Hematopoietic multipotent progenitor cell treated with erythropoietin and hydrocortisone succinate and interleukin-3 and kit ligand, for 4 days (in vitro differentiated cells): ENCODE measurements at places on chromosomes 4 and X.

DNA sequence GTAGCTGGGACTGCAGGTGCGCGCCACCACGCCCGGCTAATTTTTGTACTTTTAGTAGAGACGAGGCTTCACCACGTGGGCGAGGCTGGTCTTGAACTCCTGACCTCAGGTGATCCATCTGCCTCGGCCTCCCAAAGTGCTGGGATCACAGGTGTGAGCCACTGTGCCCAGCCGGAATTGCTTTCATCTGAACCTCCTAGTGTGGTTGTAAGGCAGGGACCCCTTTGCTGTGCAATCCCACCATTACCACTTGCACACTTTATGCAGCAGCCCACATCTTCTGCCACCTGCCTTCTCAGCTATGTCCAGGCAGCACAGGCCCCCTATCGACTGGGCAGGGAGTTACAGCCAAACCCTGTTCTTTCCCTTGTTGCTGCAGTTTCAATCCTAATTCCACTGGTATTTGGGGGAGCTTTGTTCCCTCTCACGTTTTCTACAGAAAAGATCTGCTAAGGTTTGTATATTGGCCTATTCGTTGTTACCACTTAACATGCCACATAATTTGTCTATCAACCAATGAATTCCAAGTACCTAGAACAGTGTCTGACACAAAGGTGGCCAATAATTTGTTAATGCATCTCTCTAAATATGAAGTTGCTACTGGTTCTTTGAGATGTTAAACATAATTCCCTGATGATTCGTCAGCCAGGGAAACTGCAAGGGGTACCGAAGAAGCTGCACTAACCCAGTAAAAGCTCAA lies 6.5 kb downstream of the RPL39 start:
- peak; percentile 68 for DNase-seq

- no peak for DNase-seq
Observed at GRCh38 chr4:85086721-85087120, 120.2 kb upstream of the WDFY3 start.

GRCh38 chr4:3386526-3386925 lies 55.2 kb upstream of the HGFAC start:
- no peak for DNase-seq

GRCh38 chrX:121030083-121030482 lies 17.3 kb upstream of the GLUD2 start:
- DNase-seq = no peak

GRCh38 chrX:115940888-115941332 lies 229.6 kb upstream of the AGTR2 start:
- DNase-seq = peak; percentile 76

- DNase-seq = peak; percentile 29
Observed at GRCh38 chrX:44945736-44946135, 72.7 kb downstream of the KDM6A start.

- DNase-seq = no peak
Observed at GRCh38 chr4:102554482-102554881, 53.3 kb downstream of the NFKB1 start.

- no peak for DNase-seq
Observed at GRCh38 chr4:158644356-158644755, 27.3 kb downstream of the C4orf46 start.

DNA sequence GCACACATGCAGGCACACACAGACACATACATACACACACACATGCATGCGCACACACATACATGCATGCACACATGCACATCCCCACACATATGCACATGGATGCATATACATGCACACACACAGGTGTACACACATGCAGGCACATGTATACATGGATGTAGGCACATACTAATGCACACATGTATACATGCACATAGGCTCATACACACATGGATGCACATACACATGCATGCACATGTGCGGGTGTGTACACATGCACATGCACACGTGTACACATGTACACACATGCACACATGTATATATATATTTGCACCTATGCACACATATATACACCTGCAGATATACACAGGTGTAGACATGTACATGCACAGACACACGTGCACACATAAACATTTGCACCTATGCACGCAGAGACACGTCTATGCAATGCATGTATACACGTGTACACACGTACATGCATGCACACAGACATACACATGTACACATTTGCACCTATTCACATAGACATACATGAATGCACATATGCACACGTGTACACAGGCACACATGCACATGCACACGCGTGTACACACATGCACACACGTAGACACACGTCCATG lies 4.0 kb downstream of the PLCXD1 start:
- DNase-seq = no peak

- DNase-seq = no peak
Observed at GRCh38 chr4:173801876-173802661, 272.0 kb upstream of the HAND2 start.

DNA sequence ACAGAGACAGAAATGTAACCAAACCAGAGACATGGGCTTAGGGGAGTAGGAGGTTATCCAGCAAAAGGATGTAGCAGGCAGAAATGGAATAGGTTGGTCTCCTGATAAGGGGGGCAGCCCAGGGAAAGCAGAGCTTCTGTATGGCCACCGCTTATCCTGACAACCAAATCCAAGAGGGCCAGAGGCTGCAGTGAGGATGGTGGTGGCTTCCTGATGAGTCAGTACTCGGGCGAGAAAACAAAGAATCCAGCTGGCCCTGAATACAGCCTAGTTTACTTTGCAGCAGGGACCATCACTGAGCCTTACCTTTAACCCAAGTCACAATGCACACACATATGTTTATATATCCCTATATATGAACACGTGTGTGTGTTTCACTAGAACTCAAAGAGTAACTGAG lies 129.7 kb upstream of the FTHL17 start:
- DNase-seq = no peak

- no peak for DNase-seq
Observed at GRCh38 chr4:83229791-83230190, 54.8 kb downstream of the COQ2 start.

- no peak for DNase-seq
Observed at GRCh38 chr4:108060686-108061321, 71.1 kb downstream of the HADH start.

GRCh38 chrX:83829874-83830273 lies 31.1 kb upstream of the CYLC1 start:
- DNase-seq = no peak

DNA sequence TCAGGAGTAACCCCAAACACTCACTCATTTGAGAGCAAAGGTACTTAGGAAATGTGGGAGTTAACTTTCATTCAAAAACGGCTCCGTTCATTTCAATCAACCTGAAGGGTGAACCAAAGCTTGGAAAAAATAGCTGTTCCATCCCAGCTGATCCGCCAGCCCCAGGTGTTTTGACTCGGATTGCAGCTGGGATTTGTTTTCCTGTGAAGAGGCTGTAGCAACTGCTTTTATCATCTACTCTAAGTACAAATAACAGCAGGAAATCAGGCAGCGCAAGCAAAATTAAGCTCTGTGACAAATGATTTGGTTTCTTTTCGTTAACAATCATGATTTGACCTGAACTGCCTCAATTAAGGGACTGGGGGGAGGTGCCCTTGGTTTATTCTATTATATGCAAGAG lies 154.7 kb downstream of the BEND2 start:
- DNase-seq = no peak

- DNase-seq = no peak
Observed at GRCh38 chr4:109944591-109944990, 31.9 kb downstream of the EGF start.

GRCh38 chr4:85391071-85391470 lies 83.9 kb upstream of the ARHGAP24 start:
- DNase-seq = no peak

- DNase-seq = no peak
Observed at GRCh38 chr4:54197926-54198325, 31.2 kb upstream of the PDGFRA start.

- no peak for DNase-seq
Observed at GRCh38 chrX:9249051-9249846, 215.3 kb upstream of the FAM9B start.

GRCh38 chr4:122963216-122963615 lies 40.8 kb upstream of the NUDT6 start:
- peak; percentile 4 for DNase-seq

GRCh38 chrX:1433646-1434357 lies 18.9 kb downstream of the ASMTL start:
- no peak for DNase-seq

DNA sequence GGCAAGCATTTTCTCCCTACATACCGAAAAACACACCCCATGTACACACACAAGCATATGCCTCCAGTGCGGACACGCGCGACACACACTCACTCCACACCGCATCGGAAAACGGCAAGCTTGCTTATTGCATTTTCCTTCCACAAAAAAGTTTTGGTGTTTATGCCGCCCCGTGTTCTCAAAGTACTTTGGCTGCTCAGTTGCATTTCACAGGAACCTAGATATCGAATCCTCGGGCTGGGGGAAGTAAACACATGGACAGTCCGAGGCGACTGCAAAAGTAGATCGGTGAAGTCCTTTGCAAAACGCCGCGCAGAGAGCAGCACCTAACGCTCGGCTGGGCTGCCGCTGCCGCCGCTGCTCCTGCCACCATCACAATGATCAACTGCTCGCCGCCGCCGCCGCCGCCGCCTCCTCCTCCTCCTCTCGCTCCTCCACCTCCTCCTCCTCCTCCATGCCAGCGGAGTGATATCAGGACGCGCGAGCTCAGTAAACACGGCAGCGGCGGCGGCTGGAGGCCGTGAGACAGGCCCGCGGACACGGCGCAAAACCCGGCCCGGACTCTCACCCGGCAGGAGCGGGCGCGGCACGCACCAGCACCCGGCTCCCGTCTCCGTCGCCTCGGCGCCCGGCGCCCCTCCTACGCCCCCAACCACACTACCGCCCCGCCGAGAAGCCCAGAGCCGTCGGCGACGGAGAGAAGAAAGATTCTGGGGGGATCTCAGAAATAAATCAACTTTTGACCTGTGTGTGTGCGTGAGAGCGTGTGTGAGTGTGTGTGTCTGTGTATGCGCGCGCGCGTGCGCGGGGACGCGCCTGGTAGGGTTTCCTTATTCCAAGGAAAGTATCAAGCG lies at the start of gene MAML3:
MAML3 (minus strand) TSS at position 467 of the 854 bp plus-strand sequence. CDS start 857 bp downstream, outside the sequence.
- DNase-seq = peak; percentile 98

- no peak for DNase-seq
Observed at GRCh38 chrX:74277320-74277719, 26.7 kb upstream of the ZCCHC13 start.

DNA sequence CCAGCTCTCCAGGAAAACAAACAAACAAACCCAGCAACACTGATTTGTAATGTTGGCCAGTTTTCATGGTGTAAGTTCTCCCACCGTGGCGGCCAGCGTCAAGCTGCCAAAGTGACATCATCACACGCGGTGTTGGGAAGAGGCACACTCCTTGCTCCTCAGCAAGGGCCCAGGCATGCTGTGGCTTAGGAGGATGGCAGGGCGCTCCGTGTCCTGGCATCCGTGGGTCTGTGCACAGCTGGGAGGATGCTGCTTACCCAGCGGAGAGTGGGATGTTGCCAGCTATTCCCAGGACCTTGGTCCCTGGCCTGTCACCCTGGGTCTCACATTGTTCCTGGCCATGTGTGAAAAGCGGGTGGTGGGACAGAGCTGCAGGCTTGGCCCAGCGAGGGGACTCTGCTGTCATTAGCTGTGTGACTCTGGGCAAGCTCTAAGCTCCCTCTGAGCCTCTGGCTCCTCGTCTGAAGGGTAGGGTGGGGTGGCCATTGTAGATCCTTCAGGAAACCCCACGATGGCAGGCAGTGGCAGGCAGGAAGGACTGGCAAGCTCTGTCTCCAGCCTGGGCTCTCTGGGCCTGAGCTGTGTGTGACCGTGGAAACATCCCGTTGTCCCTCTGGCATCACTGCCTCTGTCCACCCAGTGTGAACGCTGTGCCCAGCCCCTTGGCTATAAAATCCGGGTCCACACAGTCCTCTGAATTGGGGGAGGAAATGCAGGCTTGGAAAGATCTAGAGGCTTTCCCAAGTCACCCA lies 10.8 kb downstream of the PSAPL1 start:
- DNase-seq = no peak

DNA sequence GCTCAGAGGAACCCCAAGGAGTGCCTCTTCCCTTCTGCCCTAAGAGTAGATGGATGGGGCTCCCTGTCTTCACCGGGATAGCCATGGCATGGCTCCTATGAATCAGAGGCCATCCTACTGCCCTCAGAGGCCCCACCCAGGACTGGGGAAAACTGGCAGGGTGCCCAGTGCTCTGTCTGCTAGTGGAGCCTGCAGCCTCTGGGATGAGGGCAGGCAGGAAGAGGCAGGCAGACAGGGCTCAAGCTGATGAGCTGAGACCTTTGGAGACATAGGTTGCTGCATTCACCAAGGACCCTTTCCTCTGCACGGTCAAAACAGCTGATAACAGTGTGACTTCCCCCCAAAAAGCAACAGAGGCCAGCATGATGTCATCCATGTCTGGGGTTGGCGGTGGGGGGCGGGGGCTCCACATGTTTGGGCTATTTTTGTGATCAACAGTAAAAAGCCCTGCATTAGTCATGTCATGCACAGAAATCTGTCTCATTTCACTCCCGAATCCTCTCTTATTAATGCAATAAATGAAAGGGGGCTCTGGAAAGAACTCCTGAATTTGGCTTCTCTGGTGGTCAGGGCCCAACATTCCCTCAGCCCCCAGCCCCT lies 207.6 kb upstream of the MAMLD1 start:
- no peak for DNase-seq

GRCh38 chr4:108370291-108371141 lies 201.8 kb upstream of the LEF1 start:
- DNase-seq = no peak

- no peak for DNase-seq
Observed at GRCh38 chr4:123995936-123996335, 599.3 kb downstream of the SPRY1 start.

GRCh38 chr4:37951461-37952352 lies 8.5 kb upstream of the PTTG2 start:
- peak; percentile 79 for DNase-seq

GRCh38 chrX:134006484-134007161 lies 21.2 kb upstream of the GPC3 start:
- DNase-seq = no peak

DNA sequence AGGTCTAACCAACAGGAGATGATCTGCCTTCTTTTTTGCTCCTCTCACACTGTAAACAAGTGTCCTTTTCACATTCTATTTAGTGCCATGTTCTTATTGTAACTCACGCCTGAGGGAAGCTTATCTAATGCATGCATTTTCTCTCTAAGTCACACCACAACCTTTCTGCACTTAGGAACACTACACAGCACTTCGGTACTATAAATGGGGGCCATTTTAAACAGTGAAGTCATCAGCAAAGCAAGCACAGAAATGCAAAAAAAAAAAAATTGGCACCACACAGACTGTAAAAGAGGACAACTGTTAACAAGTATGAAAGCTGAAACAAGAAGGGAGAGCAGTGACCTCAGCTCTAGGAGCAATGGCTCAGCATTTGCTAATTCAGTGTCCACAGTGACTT lies 45.2 kb downstream of the PRSS12 start:
- DNase-seq = no peak

GRCh38 chr4:15651676-15652075 lies 3.5 kb downstream of the FBXL5 start:
- DNase-seq = peak; percentile 18

- peak; percentile 54 for DNase-seq
Observed at GRCh38 chrX:13761606-13762414, 27.3 kb downstream of the OFD1 start.

GRCh38 chrX:13252726-13253125 lies 67.1 kb downstream of the ATXN3L start:
- no peak for DNase-seq
